Activated naive CD4-positive, alpha-beta T cell treated with Interleukin-2 at 50 U/mL for 16 hours (primary cell): ENCODE measurements at places on chromosomes 2 and 18.

DNA sequence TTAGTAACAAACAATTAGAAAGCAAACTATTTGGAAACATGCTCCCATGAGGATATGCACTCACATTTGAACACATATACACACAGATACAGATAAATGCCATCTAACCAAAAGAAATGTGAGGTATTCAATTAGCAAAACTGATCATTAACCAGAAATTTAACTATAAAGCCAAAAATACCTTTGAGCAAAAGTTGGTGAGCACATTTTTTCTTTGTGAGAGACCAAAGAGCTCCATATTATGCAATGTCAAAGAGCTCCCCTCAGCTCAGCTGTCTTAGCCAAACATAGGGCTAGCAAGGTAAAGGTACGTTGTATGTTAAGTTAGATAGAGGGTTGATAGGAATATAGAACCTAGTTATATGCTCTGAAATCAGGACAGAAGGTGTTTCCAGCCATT is 43.8 kb downstream of the CYBRD1 start:
- no peak for DNase-seq

GRCh38 chr18:48838166-48838775 is 112.5 kb downstream of the SMAD7 start:
- DNase-seq, result no peak

DNA sequence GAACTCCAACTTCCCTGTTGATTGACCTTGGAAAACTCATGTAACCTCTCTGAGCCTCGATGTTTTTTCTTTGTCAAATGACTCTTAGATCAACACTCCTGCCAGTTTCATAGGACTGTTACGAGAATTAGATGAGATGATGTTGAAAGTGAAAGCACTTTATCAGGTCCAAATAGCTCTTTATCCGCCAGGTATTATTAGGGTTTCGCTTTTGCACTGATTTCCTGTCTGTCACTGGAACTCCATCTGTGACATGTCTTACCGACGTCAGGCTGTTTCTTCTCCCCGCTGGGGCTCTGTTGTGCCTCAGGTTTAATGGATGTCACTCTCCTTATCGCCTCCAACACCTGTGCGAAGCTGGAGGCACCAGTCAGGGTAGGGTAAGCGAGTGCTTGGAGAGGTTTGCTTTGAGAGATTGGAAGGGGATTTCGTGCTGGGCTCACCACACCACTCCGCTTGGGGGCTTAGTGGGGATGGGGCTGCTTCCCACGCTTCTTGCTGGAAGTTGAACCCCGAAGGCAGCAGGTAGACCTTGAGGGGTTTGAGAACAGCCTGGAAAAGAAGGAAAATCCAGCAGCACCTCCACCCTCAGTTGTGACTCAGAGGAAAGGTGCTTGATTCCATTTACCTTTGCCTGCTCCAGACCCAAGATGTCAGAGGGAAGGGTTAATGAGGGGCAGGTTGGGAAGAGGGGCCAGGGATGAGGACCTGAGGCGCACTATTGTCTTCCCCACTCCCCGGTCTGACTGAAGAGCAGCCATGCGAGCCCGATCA is 4.3 kb downstream of the GAD1 start:
- DNase-seq, result no peak

- no peak for DNase-seq
Observed at GRCh38 chr2:209648714-209649113, 122.9 kb upstream of the UNC80 start.

- no peak for DNase-seq
Observed at GRCh38 chr2:15914596-15915385, 25.6 kb upstream of the MYCN start.

GRCh38 chr2:95047629-95048510 is 22.4 kb downstream of the MAL start:
- DNase-seq, result no peak

DNA sequence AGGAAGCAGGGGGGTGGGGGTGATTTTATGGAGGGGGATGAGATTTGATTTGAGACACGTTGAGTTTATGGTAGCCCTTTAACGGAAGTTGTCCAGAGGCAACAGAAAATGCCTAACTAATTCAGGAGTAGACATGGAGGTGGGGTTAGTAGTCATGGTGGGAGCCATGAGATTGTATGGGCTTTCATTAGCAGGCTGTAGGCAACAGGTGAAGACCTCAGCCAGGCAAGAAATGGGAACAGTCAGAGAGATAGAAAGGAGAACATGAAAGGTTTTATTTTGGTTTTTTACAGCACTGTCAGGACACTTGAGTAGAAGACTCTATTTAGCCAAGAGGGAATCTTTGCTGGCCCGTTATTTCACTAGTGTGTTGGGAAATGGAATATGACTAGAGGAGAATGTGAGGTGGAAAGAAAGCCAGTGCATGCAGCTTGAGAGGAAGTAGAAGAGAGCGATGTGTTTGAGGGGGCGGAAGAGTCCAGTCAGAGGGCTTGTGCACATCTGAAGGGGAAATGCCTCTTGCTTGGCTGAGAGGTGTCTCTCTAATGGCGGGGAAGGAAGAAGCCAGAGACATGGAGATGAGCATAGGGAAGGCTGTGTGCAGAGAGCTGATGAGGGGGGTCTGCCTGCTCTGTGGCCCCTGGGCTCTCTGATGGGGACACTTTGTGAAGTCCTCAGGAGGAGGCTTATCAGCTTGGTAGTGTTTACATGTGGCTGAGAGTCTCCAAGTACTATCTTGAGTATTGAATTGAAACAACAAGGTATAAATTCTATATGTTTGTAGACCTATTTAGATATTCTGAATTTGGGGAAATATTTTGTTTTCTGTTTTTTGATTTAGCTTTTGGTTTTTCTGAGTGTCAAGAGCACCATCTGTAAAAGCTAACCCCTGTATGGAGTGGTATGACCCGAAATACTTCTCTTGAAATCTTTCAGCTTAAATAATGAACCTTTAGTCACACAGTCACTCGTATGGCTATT is 66.9 kb upstream of the ITM2C start:
- DNase-seq, result no peak

GRCh38 chr18:13006531-13007247 is 15.5 kb downstream of the CEP192 start:
- no peak for DNase-seq

GRCh38 chr2:202909394-202910192 is 1.9 kb downstream of the WDR12 start:
- no peak for DNase-seq

GRCh38 chr18:40868110-40868858 is 1086.8 kb upstream of the PIK3C3 start:
- no peak for DNase-seq

DNA sequence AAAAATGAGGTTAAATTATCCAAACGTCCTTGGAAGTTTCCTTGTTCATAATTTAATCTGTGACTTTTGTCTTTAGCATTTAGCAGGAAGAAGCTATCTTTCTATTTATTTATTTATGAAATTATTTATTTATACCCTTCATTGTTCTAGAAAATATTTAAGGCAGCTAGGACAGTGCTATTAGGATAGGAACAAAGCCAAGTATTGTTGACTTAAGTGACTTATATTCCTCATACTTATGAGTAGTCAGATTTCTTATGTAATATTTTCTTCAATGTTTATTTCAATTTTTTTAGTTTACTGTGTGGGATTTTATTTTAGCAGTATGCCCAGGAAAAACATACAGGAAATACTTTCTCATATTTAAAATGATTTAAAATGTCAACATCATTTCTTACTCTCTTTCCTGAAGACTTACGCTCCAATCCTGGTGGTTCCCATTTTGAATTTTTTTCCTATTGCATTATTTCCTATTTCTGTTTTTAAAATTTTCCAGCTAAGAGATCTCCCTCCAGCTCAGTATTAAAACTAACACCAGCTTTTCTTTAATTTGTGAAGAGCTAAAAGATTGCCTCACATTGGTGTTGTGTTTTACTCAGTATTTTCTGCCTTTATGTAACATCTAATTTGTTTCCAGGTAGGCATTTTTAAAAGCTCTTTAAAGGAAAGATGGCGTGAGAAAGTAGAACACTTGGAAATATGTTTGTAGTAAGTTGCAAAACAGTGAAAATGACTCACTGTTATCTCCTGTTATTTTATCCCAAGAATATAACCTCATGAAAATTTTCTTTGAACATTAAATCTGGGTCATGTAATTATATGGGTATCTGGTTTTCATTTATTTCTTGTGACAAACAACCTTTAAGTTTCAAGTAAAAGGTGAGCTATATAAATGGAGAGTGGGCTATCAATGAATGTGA is 32.2 kb downstream of the MAPRE2 start:
- no peak for DNase-seq

GRCh38 chr2:235394278-235394828 is 99.5 kb upstream of the AGAP1 start:
- DNase-seq, result no peak

DNA sequence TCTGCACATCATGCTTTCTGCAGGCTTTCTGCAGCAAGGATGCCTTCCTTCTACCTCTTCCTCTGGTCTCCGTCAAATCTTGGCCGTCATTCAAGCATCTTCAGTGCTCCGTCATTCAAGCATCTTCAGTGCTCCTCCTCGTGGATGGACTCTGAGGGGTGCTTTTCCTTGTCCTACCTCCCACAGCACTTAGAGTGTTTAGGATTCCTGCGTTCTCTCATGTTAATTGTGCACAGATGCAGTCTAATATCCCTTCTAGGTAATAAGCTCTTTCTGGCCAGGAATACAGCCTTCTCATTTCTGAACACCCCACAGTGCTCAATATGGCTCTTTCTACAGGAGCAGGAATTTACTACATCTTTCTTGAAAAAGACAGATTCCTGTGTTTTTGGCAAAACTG is 59.8 kb downstream of the ZNF236 start:
- DNase-seq, result no peak

DNA sequence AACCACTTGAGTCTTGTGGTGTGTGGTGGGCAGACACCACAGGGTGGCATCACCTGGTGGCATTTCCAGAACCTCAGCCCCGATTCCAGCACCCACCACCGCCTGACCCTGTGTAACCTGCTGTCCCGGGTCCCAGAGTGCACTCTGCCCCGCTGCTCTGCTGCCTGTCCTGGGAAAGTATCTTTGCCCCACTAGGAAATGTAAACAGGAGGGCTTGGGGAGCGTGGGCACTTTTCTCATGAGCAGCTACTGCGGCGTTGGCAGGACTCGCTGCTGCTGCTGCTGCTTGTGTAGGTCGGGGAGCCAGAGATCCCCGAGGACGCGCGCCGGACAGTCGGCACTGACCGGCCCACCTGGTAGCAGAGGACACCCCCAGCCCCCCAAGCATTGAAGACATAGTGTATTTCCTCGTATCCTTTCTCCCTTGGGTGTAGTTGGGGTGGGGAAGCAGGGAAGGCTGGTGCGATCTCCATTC is 13.4 kb downstream of the DTYMK start:
- DNase-seq, result no peak

- no peak for DNase-seq
Observed at GRCh38 chr2:154489266-154489858, 209.1 kb upstream of the KCNJ3 start.

DNA sequence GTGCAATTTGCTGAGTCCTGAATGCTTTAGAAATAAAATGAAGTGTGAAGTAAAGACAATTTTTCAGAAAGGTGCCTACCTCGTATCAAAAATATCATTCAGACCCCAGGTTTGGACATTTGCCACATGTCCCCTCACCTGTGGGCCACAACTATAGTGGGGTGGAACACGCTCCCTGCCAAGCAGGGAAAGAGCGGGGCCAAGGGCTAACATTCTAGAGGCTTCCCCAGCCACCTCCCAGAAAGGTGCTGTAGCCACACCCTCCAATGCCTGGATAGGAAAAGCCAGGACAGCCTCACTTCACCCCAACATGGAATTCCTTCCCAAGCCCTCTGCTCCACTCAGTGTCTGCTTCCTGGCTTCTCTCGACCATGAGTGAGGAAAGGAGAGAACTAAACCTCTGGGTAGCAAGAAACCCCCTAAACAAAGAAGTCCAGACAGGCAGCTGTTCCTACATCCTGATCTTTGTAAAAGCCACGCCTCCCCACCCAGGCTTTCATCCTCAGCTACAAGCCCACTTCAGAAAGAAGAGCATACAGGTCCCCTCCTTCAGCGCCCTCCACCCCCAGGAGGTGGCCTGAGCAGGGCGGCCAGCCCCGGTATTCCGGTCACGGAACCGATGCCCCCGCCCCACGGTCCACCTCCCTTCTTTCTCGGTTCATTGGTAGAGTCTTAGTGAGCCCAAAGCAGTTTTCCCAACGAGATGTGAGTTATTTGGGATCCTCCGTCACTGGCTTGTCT is 2.1 kb downstream of the COL6A3 start:
- no peak for DNase-seq

DNA sequence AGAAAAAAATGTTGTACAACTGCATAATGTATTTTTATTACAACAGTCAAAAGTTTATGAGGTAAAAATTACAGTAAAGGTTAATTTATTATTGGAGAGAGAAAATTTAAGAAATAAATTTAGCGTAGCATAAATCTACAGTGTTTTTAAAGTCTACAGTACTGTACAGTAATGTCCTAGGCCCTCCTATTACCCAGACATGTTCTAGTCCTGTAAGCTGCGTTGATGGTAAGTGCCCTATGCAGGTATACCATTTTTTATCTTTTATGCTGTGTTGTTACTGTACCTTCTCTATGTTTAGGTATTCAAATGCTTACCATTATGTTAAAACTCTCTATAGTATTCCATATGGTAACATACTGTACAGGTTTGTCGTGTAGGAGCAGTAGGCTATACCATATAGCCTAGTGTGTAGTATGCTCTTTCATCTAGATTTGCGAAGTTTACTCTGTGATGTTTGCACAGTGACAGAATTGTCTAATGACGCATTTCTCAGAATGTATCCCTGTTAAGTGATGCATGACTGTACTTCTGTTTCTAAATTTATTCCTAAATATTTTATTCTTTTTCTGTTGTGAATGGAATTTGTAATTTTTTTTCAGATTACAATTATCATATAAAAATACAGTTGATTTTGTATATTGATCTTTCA is 24.5 kb downstream of the ABI2 start:
- no peak for DNase-seq

GRCh38 chr2:171688129-171688465 is 828 bp downstream of the DYNC1I2 start:
- DNase-seq, result no peak

GRCh38 chr2:149006883-149007543 is 31.5 kb upstream of the LYPD6B start:
- DNase-seq, result no peak

DNA sequence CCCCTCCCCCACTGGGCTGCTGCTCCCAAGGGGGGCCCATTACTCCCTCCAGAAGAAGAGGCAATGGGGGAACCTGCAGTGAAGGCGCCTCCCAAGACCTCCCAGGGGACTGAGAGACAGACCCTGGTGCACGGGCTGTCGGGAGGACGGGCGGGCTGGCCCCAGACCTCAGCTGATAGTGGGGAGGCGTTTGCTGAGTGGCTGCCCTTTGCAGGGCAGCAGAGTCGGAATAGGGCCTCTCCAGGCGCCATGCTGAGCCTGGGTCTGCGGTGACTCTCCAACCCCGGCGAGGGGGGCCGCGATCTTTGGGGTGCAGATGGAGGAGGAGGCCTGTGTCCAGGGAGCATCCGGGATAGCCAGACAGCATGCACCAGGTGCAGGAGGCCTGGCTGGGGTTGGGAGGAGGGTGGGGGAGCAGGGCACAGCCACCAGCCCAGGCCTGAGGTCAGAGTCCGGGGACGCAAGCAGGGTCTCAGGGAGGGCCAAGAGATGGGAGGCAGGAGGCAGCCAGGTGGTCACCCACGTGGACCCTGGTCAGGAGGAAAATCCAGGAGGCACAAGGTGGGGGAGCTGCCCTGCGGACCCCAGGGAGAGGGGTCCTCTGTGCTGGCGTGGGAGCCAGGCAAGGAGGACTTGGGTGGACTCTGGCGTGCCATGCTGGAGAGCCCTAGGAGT is 11.0 kb downstream of the CROCC2 start:
- DNase-seq, result no peak

GRCh38 chr2:14363976-14364375 is 268.5 kb upstream of the LRATD1 start:
- no peak for DNase-seq

- DNase-seq, result no peak
Observed at GRCh38 chr2:233469261-233470010, 97.1 kb downstream of the USP40 start.
